ENCODE measurements at places on chromosomes 12 and 14. TPM values are rescaled to one million over a fixed set of nuclear protein-coding genes. Genes with fewer than 3 reads are reported as not detected.

GRCh38 chr14:92955381-92955780 lies 32.4 kb downstream of the CHGA start:
- no peak for DNase-seq

The GALNT16 gene
- 5.7 TPM for total RNA-seq

GRCh38 chr12:27968972-27969623 lies 3.4 kb downstream of the PTHLH start:
- DNase-seq: no peak

The GLIPR1 gene
- 1.4 TPM for total RNA-seq

The CYP27B1 gene
- total RNA-seq: not detected

DNA sequence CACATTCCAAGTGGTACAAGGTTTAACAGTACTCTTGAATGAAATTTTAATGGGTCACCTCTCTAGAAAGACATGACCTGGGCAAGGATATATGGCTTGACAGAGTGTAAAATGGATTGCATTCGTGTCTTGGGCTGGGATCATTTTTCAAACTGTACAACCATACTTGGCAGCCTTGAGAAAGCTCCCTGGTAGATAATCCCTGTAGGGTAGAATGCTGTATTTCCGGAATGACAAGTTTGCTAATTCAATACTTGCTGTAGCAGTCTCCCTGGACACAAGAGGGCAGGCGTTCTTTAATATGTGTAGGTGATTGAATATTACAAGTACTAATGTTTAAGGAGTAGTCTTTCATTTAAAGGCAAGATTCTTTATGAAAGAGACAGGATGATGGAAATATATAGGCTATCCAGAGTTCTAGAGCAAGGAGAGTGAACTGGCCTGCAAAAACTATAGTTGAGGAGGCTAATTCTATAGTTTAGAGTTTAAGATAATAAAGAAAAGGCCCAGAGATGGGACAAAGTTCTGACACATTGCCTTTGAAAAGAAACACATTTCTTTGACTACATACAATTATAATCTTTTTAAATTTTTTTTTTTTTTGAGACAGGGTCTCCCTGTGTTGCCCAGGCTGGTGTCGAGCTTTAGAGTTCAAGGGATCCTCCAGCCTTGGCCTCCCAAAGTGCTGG lies 53.4 kb downstream of the PLBD1 start:
- DNase-seq: no peak

The CD69 gene
- 83.3 TPM for total RNA-seq

The CCDC175 gene
- total RNA-seq: 1.6 TPM

The FZD10 gene
- not detected for total RNA-seq

The RIMKLB gene
- 27.0 TPM for total RNA-seq

DNA sequence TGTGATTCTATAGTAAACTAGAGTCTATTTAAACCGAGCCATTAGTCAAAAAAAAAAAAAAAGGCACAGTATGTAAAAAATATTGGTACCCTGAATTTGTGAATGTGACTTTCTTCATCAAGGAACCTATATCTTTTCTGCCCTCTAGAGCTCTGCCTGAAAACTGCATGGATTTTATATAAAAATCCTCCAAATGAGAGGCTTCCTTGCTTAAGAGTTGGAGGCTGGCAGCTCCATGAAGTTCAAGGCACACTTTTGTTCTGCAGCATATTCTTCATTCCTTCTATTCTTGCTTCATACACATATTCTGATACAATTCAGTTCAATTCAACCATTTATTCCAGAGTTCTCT lies 23.1 kb upstream of the NKX2-8 start:
- DNase-seq: no peak
